AG08396 (cell line): ENCODE measurements at places on chromosomes 7 and 10.
A peak's percentile ranks its signal among the peaks of the same experiment; 100 is the strongest.

DNA sequence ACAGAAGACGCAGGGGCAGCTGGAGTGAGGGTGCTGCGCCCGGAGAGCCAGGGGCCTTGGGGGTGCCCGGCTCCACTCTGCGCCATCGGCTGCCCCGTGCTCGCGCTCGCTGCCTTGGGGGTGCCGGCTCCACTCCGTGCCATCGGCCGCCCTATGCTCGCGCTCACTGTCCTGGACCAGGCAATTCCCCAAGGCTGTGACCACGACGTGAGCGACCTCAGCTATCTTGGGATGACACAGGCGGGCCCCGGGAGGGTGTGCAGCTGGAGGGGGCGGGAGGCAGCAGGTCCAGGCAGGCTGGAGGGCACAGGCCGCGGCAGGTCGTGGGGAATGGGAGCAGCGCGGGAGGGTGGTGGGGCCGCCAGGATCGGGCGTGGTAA is 29.7 kb downstream of the CYP2W1 start:
- no peak for DNase-seq

DNA sequence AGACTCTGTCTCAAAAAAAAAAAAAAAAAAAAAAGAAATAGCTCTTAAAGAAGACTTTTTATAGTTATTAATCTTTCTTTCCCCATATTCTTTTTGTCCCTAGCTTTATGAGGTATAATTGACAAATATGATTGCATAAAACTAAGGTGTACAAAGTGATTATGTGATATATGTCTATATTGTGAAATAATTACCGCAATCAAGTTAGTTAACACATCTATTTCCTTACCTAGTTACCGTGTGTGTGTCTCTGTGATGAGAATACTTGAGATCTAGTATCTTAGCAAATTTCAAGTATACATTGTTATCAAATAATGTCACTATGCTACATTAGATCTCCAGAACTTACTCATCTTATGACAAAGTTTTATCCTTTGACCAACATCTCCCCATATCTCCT is 30.7 kb upstream of the UBN2 start:
- DNase-seq, result no peak

GRCh38 chr7:142808802-142809583 is 38.2 kb downstream of the PRSS2 start:
- DNase-seq, result no peak

GRCh38 chr7:18468795-18469194 is 26.8 kb upstream of the HDAC9 start:
- DNase-seq, result no peak

DNA sequence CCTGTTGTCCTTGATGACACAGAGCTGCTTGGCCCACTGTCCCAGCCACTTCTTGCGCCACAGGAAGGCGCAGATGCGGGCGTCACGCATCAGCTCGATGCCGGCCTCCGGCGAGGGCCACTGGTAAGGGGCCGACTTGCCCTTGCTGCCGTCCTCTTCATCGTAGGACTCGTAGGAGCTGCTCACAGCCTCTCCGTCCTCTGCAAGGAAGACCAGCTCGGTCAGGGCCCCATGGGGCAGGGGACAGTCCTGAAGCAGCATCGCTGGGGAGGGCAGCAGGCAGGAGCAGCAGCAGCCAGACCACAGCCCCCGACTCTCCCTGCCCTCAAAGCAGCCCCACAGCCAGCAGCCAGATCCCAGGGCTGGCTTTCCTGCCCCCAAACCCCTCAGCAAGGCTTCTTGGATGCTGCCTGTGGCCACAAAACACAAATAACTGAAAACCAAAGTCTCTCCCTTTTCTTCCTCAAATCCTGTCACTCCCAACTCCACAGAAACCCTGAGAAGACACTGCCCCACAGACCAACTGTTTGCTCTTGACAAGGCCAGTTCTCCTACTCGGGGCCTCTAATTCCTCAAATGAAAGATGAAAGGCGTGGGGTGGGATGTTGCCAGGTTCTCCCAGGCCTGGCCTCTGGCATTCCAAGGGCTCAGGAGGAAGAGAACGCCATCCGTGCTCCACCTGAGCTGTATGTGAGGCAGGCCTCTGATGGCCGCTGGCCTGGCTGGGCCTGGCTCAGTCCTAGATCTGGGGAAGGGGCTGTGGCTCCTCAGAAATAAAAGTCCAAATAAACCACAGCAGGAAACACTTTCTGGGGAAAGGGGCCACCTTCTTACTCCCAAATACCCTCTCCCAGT is 76.7 kb downstream of the VWA2 start:
- DNase-seq, result no peak

- DNase-seq, result no peak
Measured at GRCh38 chr10:98128802-98129201, 5.7 kb upstream of the R3HCC1L start.

DNA sequence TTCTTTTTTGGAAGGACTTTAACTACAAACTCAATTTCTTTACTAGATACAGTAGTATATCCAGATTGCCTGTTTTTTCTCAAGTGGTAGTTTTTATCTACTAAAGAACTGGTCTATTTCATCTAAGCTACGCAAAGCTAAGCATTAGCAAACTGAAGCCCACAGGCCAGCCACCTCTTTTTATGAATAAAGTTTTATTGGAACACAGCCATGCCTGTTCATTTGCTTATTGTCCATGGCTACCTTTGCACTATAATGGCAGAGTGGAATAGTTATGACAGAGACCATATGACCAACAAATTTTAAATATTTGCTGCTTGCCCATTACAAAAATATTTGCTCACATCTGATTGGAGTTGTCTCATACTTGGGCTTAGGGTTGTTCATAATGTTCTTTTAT is 168.7 kb downstream of the CAMK1D start:
- no peak for DNase-seq

DNA sequence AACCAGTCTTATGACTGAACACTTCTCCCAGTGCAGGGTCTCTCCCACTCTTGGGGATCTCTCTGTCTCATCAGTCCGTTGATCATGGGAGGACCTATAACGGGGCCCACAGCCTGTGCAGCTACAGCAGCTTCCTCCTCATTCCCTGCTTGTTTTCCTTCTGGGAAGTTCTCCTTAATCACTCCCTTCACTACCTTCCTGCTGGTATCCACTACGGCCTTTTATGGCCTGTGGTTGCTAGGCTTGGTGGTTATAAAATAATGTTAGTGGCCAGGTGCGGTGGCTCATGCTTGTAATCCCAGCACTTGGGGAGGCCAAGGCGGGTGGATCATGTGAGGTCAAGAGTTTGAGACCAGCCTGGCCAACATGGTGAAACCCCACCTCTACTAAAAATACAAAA is 3.5 kb upstream of the ZNF282 start:
- no peak for DNase-seq

- no peak for DNase-seq
Measured at GRCh38 chr7:8215648-8216333, 46.2 kb downstream of the ICA1 start.

DNA sequence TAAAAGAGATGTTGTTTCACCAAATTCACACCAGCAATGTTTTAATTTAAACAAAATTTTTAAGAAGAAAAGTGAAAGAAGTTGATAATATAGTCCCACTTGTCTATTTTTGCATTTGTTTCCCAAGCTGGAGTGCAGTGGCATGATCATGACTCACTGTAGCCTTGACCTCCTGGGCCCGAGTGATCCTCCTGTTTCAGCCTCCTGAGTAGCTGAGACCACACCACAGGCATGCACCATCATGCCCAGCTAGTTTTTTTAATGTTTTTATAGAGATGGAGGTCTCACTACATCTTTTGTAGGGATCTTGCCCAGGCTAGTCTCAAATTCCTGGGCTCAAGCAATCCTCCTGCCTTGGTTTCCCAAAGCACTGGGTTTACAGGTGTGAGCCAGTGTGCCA is 14.1 kb upstream of the NDUFA5 start:
- no peak for DNase-seq

DNA sequence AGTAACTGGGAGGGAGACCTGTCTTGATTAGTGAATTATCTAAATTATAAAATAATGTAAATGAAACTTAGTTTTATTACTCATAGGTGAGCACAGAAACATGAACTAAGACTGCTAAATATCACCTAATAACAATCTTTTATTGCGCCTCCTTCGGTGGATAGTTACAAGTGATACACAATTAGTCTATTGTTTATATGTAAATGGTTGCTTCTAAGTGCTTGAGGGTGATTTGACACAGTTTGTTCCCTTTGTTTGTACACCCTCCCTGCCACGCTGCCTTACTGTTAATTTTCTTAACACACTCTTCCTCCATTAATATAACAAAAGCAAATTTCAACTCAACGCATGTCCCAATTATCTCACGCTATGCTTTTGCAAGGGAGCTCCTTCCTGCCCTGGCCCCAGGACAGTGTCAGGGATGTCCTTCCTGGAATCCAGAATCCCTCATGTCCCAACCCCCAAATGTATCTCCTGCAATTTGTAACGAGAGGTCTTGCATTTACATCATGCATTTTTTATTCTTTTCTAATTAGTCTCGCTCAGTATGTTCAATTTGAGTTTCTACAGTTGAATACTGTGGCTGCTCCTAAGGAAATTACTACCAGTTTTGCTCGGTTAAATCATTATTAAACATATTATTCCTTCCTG is 4.2 kb downstream of the NPSR1 start:
- DNase-seq, result no peak

DNA sequence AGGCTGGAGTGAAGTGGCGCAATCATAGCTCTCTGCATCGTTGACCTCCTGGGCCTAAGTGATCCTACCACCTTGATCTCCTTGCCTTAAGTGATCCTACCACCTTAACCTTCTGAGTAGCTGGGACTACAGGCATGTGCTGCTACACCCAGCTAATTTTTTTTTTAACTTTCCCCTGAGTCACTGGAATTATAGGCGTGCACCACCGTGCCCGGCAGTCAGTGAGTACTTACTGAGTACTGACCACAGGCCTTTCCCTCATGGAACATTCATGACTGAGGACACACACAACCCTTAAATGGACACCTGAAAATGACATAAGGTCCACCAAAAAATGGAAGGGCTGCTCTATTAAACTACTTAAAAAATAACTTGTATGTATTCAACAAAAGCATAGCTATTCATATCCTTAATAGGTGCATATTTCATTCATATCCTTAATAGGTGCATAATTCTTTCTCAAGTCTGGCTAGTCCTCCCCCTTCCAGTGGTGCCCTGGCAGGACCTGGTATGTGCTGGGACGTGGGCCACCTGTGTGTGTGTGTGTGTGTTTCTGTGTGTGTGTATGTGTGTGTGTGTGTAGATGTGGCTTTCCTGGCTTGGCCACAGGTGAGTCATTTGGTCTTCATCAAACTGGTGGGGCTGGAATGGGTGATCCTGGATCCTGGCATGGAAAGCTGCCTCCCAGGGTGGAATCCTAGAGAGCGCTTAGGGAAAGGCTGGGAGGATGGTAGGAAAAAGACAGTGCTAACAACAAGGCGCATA is 3.5 kb downstream of the FAM180A start:
- peak; percentile 32 for DNase-seq
